CD14-positive monocyte (primary cell): ENCODE measurements at places on chromosomes 2 and 18. TPM values are rescaled to one million over a fixed set of nuclear protein-coding genes. Genes with fewer than 3 reads are reported as not detected.

Gene REL
- polyA plus RNA-seq: 18.3 TPM

Gene UCN
- polyA plus RNA-seq: 0.60 TPM

Gene PID1
- polyA plus RNA-seq: 61.8 TPM

Gene TIA1
- polyA plus RNA-seq: 48.7 TPM

Gene ITSN2
- polyA plus RNA-seq: 26.0 TPM

Gene SLC40A1
- 3.1 and 7.9 TPM in 2 replicates for polyA plus RNA-seq

Gene ELAC1
- polyA plus RNA-seq: 4.5 TPM

Gene TGFA
- 2.5 TPM for polyA plus RNA-seq

Gene TEKT4
- not detected in 2 replicates for polyA plus RNA-seq

Gene DSG2
- not detected for polyA plus RNA-seq
